Thoracic aorta (tissue), 2 donors: ENCODE measurements at places on chromosomes 1 and 21. TPM values are rescaled to one million over a fixed set of nuclear protein-coding genes. Genes with fewer than 3 reads are reported as not detected.

Gene MCOLN2
- 1.8 TPM for total RNA-seq

Gene HAO2
- not detected for total RNA-seq

Gene MAEL
- not detected for total RNA-seq

Gene MAP3K21
- total RNA-seq, result 2.8 TPM

Gene C1orf159
- 10.8 TPM for total RNA-seq

GRCh38 chr1:105396001-105396400 is 1646.3 kb downstream of the AMY1C start:
- no peak for DNase-seq

DNA sequence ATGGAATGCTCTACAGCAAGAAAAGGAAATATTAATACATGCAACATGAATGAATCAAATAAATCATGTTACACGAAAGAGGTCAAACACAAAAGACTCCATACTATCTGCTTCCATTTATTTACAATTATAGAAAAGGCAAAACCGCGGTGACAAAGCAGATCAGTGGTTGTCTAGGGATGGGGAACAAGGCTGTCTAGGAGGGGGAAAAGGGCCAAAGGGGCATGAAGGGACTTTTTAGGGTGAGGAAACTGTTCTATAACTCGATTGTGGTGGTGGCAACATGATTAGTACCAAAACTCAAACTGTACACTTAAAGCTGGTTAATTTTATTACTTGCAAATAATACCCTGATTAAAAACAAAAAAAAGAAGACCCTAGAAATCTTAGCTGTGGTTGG is 20.6 kb downstream of the CAPZB start:
- DNase-seq, result no peak

DNA sequence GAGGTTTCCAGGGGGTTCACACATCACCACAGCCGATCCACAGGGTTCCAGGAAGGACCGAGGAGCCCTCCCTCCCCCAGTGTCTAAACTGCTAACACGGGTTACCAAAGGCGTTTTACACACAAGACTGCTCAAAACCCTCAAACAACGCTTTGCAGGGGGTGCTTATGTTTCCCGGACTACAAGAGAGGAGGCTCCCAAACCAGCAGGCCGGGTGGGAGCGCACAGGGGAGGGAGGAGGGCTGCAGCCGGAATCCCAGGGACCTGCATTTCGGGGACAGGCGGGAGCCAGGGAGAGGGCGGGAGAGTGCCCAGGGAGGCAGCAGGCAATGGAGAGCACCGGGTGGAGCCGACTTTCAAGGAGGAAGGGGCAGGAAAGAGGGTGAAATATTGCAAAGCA is 50.8 kb downstream of the ACBD3 start:
- DNase-seq, result no peak

DNA sequence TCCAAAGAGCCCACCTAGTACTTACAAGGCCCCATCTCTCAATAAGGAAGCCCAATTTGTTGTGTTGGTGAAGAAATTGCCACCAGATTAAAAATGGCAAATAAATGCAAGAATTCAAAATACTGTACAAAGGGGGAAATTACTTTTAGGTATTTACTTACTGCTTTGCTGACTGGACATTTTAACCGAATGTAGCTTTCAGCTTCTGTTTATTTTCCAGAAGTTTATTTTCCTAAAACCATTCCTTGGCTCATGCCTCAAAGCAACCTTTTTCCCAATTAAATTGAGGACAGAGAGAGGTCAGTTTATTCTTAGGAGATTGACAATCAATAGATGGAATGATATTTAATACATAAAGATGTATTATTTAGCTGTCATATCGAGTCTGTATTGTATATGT is 47.6 kb upstream of the H6PD start:
- no peak for DNase-seq

DNA sequence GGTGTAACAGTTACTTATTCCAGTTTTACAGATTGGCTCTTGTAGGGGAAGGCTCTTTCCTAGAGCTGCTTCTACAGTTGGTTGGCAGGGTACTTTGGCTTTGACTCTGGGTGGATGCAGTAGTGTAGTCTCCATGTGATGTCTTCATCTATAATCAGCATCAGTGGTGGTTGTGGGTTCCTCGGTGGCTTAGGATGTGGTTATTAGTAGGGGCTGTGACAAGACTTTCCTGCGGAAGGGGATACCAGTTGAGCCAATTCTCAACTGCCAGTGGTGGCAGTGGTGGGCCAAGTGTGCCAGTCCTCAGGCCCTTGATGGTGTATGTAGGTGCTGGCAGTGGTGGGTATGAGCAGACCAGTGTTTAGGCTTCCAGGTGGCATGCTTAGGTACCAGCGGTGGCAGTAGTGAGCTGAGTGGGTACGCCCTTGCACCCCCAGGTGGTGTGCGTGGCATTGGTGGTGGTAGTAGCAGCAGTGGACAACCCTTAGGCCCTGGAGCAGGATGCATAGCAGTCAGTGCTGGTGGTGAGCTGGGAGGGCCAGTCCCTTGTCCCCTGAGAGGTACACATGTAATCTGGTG is 27.2 kb upstream of the KLF18 start:
- no peak for DNase-seq

GRCh38 chr1:236451796-236452373 is 57.8 kb downstream of the EDARADD start:
- no peak for DNase-seq

DNA sequence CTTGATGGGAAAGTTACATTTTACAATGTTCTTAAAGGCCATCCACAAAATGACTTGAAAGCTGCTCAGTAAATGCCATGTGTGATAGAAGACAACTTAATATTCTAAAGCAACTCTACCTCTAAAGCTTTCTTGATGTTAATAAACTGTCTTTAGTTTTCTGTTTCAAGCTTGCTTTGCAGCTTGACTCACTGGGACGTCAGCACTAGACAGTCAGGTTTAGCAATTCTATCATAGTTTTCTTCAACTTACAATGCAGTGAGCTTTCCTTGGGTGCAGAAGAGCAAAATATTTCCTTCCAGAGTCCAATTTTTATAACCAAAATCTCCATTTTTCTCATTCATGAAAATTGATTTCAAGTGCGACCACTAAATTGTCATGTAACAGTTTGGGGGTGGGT is 273.1 kb downstream of the NTNG1 start:
- no peak for DNase-seq
